Suprapubic skin (tissue), 4 donors: ENCODE measurements at places on chromosomes 5 and 9.

DNA sequence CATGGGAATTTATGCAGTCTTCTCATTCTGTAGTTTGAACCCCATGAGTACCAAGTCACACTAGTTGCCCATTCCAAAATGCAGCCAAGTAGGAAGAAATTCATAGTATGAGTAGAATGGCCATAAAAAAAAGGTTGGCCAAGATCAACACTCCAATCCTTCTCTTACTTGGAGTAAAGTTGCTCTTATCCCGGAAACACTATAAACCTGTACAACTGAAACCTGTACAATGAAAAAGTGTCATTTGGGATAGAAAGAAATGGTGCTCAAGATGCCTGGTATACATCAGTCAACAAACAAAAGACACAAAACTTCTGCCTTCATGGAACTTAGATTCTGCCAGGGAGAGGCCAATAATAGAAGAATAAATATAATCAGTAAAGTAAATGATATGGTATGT, 325.0 kb downstream of the NFIB start:
- no peaks in the 10 kb centered on the region for H3K27me3 ChIP-seq
- H3K4me1 ChIP-seq = no peaks in the 10 kb centered on the region
- H3K4me3 ChIP-seq = no peak overlapping the region
- H3K27ac ChIP-seq = no peak overlapping the region

DNA sequence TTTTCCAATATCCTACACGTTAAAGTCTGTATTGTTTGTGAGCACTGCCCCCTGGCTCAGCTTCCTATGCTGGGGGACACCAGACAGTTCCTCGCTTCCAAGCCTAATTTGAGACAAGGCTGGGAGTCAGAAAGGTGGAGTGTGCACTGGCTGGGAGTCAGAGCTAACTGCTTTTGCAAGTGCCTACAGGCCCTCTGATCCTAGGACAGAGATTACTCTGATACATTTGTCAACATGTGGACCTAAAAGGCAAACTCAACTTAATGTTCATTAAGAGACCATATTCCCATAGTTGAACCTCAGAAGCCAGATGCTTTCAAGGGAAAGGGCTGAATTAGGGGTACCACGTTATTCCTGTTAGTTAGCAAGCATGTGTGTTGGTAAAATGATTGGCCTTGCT, 80.8 kb downstream of the NIPSNAP3B start:
- H3K4me3 ChIP-seq = no peak overlapping the region
- H3K36me3 ChIP-seq = peaks cover 45% of the 10 kb centered on the region
- no peak overlapping the region for H3K27ac ChIP-seq
- no peak for DNase-seq
- no peaks in the 10 kb centered on the region for H3K27me3 ChIP-seq

DNA sequence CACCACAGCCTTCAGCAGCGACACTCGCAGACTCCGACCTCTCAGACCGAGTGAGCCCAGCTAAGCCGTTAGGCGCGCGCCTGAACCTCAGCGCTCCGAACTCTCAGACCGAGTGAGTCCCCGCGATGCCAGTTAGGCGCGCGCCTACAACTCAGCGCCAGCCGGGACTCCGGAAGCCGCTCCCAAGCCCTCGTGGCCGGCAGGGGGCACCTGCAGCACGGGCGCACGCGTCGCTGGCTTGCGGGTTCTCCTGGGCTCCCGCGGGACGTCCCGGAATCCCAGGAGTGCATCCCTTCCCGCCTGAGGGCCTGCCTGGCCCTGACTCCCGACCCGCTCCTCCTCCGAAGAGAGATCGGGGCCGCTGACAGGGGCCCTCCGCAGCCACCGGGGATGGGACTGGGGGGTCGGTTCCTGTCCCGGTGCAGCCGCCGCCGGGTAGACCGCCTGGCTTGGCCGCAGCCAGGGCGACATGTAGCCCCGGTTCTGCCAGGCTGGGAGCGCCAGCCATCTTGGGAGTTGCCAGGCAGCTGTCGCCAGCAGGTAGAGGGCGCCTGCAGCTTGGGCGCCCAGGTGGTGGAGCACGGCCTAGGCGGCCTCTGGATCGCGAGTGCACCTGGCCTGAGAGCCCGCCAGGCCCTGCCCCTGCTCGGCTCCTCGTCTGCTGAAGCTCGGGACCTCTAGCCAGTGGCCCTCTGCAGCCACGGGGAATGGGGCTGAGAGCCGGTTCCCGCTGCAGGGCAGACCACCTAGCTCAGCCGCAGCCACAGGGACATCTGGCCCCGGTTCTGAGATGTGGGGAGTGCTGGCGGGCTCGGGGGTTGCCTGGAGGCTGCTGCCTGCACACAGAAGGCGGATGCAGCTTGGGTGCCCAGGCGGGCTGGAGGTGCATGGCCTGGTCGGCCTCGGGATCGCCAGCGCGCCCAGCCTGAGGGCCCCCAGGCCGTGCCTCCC, at the start of gene ANKRD18A:
TSS of gene ANKRD18A (minus strand) at position 114 of the 951 bp plus-strand sequence. CDS start 311 bp downstream, outside the sequence.
- peaks cover 31% of the 10 kb centered on the region for H3K4me1 ChIP-seq
- H3K27me3 ChIP-seq = peaks cover 59% of the 10 kb centered on the region
- no peaks in the 10 kb centered on the region for H3K36me3 ChIP-seq
- peak; percentile 69 for DNase-seq
- H3K27ac ChIP-seq = no peak within 1 kb of the TSS

- no peak overlapping the region for H3K27ac ChIP-seq
- no peaks in the 10 kb centered on the region for H3K36me3 ChIP-seq
- H3K27me3 ChIP-seq = no peaks in the 10 kb centered on the region
- H3K4me3 ChIP-seq = no peak overlapping the region
Observed at GRCh38 chr5:144390133-144390532, 219.5 kb downstream of the KCTD16 start.

DNA sequence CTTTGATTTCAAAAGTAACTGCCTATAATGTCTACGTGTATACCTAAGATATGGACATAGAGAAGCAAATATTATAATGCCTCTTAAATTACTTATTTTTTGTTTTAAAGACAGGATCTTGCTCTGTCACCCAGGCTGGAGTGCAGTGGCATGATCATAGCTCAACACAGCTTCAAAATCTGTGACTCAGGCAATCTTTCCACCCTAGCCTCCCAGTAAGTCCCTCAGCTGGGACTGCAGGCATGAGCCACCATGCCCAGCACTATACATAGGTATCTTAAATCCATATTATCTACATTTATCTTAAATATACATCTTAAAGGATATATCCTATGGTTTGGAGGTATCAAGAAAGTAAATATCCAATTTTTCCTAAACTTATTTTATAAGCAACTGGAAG, 261.2 kb downstream of the ARL15 start:
- no peaks in the 10 kb centered on the region for H3K27me3 ChIP-seq
- no peaks in the 10 kb centered on the region for H3K36me3 ChIP-seq
- H3K27ac ChIP-seq = no peak overlapping the region
- no peaks in the 10 kb centered on the region for H3K4me1 ChIP-seq
- DNase-seq = no peak

DNA sequence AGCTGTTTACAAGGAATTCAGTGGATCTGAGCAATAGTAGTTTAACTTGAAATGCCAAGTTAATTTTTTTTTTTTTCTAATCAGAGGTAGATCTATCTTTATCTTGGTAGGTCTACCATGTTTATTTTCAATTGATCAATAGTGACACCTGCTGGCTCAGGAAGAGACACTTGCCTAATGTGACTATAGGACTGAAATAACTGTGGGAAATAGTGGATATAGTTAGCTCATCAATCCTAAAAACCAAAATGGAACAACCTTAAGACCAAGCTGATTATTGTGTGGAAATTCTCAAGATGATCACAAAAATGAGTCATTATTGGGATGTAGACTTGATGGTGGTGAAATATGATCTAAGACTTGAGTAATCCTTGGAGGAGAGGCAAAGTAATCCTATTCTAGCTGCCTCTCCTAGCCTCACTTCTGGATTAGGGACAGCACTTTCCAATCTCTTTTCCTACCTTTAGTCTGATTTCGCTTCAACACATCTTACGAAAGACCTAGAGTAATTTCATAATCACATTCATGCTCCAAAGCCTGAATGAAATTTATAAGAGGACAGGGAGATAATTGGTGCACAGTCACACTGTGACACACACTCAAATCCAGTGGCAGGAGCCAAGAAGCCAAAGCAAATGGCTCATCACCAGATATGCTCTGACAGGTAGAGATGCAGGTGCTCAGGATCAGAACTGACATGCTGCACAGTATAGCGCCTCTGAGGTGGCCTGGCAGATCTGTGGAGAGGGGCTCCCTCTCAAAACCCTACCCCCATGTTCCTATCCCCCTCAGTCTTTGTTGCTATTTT, 156.3 kb downstream of the HMHB1 start:
- no peak for DNase-seq
- no peaks in the 10 kb centered on the region for H3K4me1 ChIP-seq
- no peaks in the 10 kb centered on the region for H3K36me3 ChIP-seq
- no peaks in the 10 kb centered on the region for H3K27me3 ChIP-seq
- no peak overlapping the region for H3K4me3 ChIP-seq
- no peak overlapping the region for H3K27ac ChIP-seq
